Spinal cord (tissue), 10 donors: ENCODE measurements at places on chromosomes 11 and 22. TPM values are rescaled to one million over a fixed set of nuclear protein-coding genes. Genes with fewer than 3 reads are reported as not detected.

Gene NUDT8
- total RNA-seq: 2.6 TPM

Gene AKIP1
- 29.6 TPM for total RNA-seq

Gene ZNHIT2
- 2.7 TPM for total RNA-seq

Gene DDI1
- not detected for total RNA-seq

Gene SLC22A12
- total RNA-seq: not detected

Gene IL17REL
- total RNA-seq: 0.22 TPM

Gene CXCR5
- total RNA-seq: not detected

DNA sequence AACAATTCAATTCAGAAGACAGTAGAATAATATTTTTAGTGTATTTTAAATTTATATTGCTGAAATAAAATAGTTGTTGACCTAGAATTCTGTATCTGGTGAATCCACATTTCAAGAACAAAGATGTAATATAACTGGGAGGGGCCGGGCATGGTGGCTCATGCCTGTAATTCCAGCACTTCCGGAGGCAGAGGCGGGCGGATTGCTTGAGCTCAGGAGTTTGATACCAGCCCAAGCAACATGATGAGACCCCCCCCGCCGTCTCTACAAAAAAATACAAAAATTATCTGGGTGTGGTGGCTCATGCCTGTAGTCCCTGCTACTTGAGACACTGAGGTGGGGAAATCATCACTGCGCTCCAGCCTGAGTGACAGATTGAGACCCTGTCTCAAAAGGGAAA, 72.6 kb downstream of the CD82 start:
- H3K27ac ChIP-seq: no peak overlapping the region
- H3K4me3 ChIP-seq: no peak overlapping the region
- H3K36me3 ChIP-seq: no peaks in the 10 kb centered on the region
- no peak for DNase-seq
- no peaks in the 10 kb centered on the region for H3K27me3 ChIP-seq
- H3K4me1 ChIP-seq: peaks cover 20% of the 10 kb centered on the region

DNA sequence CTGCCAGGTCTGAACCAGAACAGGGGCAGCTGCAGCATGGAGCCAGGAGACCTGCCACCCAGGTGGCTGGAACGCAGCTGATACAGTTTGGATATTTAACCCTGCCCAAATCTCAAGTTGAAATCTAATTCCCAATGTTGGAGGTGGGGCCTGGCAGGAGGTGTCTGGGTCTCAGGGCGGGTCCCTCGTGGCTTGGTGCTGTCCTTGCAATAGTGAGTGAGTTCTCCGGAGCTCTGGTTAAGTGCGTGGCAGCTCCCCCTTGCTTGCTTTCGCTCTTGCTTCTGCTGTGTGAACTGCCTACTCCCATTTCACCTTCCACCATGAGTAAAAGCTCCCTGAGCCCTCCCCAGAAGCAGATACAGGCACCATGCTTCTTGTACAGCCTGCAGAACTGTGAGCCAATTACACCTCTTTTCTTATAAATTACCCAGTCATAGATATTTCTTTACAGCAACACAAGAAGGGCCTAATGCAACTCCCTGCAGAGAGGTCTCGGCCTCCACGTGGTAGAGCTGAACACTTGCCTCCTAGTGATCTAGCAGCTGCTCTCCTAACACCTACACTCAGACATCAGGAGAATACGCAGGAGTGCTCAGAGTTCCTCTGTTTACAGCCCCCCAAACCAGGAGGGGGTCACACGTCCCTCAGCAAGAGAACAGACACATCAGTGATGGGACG, 203.7 kb downstream of the CTTN start:
- no peaks in the 10 kb centered on the region for H3K27me3 ChIP-seq
- H3K4me3 ChIP-seq: no peak overlapping the region
- H3K4me1 ChIP-seq: peaks cover 54% of the 10 kb centered on the region
- H3K27ac ChIP-seq: no peak overlapping the region
- no peak for DNase-seq

GRCh38 chr11:78313181-78313795, 104.3 kb downstream of the GAB2 start:
- peak; percentile 42 for DNase-seq
- no peaks in the 10 kb centered on the region for H3K36me3 ChIP-seq
- peak overlapping the region; percentile 57 for H3K27ac ChIP-seq
- peaks cover 14% of the 10 kb centered on the region for H3K4me1 ChIP-seq

DNA sequence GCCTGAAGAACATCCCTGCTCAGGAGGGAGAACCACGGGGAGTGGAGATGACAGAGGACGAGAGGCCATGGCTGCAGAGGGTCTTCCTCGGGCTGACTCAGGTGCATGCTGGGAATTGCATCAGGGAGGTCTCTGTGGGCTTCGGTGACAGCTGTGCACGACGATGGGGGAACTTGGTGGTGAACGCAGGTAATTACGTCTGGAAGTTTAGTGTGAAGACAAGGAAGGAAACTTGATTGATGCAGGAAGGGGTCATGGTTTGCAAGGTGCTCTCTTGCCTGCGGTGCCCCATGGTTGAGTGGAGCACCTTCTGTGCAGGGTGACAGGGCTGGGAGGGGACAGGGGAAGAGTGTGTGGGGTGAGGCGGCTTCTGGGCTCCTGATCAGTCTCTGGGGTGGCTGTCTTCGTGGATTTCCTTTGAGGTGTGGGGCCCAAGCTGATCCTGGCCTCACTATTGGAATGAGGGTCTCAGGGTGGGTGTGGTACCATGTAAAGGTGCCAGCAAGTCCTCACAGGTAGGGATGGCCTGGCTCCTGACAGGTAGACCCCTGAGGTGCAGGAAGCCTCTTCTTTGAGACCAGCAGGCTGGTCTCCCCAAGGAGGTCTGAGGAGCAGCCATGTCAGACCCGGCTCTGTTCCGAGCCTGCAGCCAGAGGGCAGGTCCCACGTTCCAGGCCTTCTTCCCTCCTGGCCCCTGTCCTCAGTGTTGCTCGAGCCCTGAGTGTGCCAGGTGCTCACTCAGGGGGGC, 1020.1 kb downstream of the TBC1D22A start:
- DNase-seq: no peak
- H3K36me3 ChIP-seq: no peaks in the 10 kb centered on the region
- no peak overlapping the region for H3K4me3 ChIP-seq
- H3K27me3 ChIP-seq: no peaks in the 10 kb centered on the region

- DNase-seq: no peak
- no peaks in the 10 kb centered on the region for H3K36me3 ChIP-seq
- no peak overlapping the region for H3K4me3 ChIP-seq
- no peaks in the 10 kb centered on the region for H3K27me3 ChIP-seq
- no peak overlapping the region for H3K27ac ChIP-seq
Observed at GRCh38 chr11:66918741-66919140, 39.4 kb downstream of the PC start.

DNA sequence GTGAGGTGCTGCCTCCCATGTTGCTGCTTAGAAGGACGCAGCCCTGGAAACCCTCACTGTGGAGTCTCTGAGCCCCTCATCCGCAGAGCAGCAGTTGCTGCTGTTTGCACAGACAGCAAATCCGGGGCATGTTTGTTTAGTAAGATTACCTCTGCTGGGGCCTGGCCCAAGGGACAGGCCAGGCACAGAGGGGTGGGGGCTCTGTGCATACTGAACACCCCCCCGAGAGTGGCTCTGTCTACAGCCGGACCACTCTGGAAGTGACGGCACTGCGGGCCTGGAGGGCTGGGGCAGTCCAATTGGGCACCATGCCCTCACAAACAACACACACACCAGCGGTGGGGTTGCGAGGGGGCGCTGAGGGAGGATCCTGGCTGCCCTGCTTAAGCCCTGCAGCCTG, 22.9 kb upstream of the CCDC188 start:
- DNase-seq: no peak
- no peaks in the 10 kb centered on the region for H3K36me3 ChIP-seq
- H3K27me3 ChIP-seq: no peaks in the 10 kb centered on the region
- peaks cover 56% of the 10 kb centered on the region for H3K4me1 ChIP-seq

GRCh38 chr22:38304526-38304925, 12.7 kb downstream of the CSNK1E start:
- no peak overlapping the region for H3K27ac ChIP-seq
- peaks cover 50% of the 10 kb centered on the region for H3K4me1 ChIP-seq
- DNase-seq: no peak
- no peak overlapping the region for H3K4me3 ChIP-seq

DNA sequence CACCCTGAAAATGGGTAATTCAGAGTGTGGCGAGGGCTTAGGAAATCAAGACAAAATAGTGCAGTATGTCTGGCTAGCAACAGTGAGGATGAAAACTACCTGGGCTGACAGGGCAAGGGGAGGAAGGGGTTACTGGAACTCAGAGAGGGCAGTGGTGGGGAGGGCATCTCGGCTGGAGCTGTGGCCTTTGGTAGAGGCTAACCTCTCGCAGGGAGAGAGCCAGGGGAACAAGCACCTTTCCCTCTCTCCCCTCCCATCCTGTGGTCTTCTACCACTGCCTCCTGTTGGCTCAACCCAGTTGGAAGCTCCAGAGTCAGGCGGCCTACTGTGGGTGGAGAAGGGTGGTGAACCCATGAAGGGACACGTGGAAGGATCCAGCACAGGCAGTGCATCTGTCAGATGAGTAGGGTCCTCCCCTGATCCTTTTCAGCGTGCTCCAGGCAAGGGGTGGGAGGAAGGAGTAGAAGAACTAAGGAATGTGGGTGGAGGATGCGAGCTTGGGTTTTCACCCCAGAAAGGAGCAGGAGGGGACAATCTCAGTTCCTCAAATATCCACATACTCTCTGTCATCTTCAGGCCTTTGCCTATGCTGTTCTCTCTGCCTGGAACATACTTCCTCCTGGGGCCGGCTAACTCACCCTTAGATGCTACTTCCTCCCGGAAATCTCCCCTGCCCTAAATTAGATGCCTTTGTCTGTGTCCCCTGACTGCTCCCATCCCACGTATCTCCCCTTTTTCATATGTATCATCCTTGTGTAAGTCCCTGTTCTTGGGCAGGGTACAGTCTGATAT, 6.2 kb upstream of the KCNE3 start:
- no peak for DNase-seq
- no peak overlapping the region for H3K27ac ChIP-seq
- no peaks in the 10 kb centered on the region for H3K36me3 ChIP-seq
- no peaks in the 10 kb centered on the region for H3K4me1 ChIP-seq

DNA sequence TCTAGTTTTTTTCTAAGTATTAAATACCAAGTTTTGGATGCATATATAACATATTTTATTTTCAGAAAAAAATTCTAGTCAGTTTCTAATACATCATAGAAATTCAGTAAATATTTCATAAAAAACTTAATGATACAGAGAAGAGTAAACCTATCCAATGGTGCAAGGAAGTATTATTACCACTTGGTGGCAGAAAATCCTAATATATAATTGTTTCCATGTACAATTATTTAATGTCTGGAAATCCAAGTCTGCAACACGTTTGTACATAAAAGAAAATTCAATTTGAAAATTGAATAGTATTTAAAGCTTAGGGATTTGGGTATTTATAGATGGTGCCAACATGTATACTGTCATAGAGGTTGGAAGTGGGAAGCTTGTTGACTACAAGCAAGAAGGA, 127.0 kb downstream of the TRPC6 start:
- peak; percentile 39 for DNase-seq
- no peaks in the 10 kb centered on the region for H3K36me3 ChIP-seq
- H3K4me1 ChIP-seq: no peaks in the 10 kb centered on the region
- H3K27ac ChIP-seq: no peak overlapping the region
- no peaks in the 10 kb centered on the region for H3K27me3 ChIP-seq

DNA sequence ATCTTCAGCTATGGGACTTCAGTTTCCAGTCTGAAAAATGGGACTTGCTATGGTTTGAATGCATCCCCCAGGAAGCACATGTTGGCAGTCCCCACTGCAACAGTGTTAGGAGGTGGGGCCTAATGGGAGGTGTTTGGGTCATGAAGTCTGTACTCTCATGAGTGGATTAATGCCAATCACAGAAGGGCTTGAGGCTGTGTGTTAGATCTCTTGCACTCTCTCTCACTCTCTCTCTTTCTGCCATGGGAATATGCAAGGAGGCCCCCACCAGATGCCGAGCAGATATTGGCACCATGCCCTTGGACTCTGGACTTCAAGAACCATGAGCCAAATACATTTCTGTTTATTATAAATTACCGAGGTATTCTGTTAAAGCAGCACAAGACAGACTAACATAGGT, 7.8 kb upstream of the AP1B1 start:
- no peaks in the 10 kb centered on the region for H3K36me3 ChIP-seq
- no peak overlapping the region for H3K4me3 ChIP-seq
- H3K27ac ChIP-seq: no peak overlapping the region
- H3K27me3 ChIP-seq: no peaks in the 10 kb centered on the region
- no peaks in the 10 kb centered on the region for H3K4me1 ChIP-seq

- no peaks in the 10 kb centered on the region for H3K4me1 ChIP-seq
- no peaks in the 10 kb centered on the region for H3K36me3 ChIP-seq
- DNase-seq: peak; percentile 53
- H3K27me3 ChIP-seq: peaks cover 4% of the 10 kb centered on the region
Observed at GRCh38 chr11:113628912-113629311, 77.2 kb downstream of the TMPRSS5 start.

DNA sequence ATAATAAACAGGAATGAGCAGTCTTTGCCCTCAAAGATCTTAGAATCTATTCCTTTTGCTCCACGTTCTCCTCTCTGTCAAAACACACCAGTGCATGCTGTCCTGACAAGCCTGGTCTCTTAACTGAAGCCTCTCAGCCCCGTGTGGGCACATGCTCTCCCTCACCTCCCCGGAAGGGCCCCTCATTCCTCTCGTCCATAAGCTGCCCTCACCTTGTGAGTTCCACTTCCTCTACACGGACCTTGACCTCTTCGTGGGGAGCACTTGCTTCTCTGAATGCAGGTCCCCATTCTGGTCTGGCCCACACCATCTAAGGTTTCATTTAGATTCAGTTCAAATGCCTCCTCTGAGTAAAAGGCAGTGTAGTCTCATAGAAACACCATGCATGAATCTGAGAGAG, 412.3 kb upstream of the SYN3 start:
- no peaks in the 10 kb centered on the region for H3K4me1 ChIP-seq
- no peak overlapping the region for H3K4me3 ChIP-seq
- DNase-seq: no peak
- no peaks in the 10 kb centered on the region for H3K27me3 ChIP-seq

GRCh38 chr22:46045459-46046298, 68.7 kb upstream of the WNT7B start:
- peaks cover 4% of the 10 kb centered on the region for H3K27me3 ChIP-seq
- peak overlapping the region; percentile 46 for H3K4me3 ChIP-seq
- H3K4me1 ChIP-seq: peaks cover 62% of the 10 kb centered on the region

- H3K36me3 ChIP-seq: no peaks in the 10 kb centered on the region
- H3K4me3 ChIP-seq: no peak overlapping the region
- H3K27ac ChIP-seq: no peak overlapping the region
Observed at GRCh38 chr11:71191201-71191600, 61.2 kb downstream of the SHANK2 start.

DNA sequence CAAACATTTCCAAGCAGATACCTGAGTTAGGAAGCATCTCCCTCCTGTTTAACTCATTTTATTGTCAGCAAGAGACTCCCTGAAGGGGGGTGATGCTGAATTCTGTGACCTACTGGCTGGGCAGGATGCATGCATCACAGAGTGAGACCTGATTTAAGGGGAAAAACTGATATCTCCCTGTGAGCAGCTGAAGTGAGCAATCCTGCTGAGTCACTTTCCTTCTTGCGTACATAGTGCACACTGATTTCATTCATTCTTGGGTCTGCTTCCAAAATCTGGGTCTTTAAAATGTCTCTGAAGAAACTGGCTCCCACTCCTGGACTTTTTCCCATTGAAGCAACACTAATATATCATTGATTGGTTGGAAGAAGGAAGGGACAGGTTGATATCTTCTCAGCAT, 23.3 kb downstream of the P4HA3 start:
- H3K27me3 ChIP-seq: no peaks in the 10 kb centered on the region
- H3K4me1 ChIP-seq: no peaks in the 10 kb centered on the region
- peak; percentile 33 for DNase-seq
- no peaks in the 10 kb centered on the region for H3K36me3 ChIP-seq
